NCI-H526 (cell line): ENCODE measurements at places on chromosomes 4 and X.
A peak's percentile ranks its signal among the peaks of the same experiment; 100 is the strongest.

GRCh38 chr4:81491943-81492342 lies 20.2 kb upstream of the RASGEF1B start:
- DNase-seq, result no peak

DNA sequence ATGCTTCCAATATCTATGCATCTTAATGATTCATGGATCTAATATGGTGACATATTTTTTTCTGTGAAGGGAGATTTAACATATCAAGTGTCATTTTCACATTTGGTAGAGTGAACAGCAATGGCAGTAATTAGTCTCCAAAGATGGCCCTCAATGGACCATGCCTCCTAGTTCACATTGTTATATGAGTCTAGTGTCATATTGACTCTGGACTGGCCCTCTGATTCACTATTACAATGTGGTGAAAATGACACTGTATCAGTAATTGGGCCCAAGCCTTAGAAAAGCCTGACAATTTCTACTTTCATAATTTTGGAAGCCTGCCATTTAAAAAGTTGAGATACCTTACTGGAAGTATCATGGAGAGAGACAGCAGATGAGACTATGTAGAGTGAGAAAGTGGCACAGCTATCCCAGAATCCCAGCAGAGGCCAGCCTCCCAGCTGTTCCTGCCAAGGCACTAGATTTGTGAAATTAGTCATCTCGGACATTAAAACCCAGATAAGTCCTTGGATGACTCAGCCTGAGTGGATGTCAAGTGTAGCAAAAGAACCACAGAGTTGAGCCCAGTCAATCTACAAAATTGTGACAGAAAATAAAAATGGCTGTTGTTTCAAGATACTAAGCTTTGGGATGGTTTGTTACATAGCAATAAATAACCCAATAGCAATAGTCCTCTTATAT lies 68.4 kb downstream of the ARHGEF38 start:
- no peak for DNase-seq

DNA sequence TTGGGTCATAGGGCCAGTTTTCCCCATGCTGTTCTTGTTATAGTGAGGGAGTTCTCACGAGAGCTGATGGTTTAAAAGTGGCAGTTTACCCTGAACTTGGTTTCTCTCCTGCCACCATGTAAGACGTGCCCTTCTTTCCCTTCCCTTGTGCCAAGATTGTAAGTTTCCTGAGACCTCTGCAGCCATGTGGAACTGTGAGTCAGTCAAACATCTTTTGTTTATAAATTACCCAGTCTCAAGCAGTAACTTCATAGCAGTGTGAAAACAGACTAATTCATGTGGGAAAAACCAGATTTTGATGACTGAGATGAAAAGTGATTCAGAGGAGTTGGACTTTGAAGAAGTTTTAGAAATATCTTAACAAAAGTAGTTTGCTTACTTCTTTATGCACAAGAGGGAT lies 101.4 kb downstream of the ARHGAP10 start:
- no peak for DNase-seq

DNA sequence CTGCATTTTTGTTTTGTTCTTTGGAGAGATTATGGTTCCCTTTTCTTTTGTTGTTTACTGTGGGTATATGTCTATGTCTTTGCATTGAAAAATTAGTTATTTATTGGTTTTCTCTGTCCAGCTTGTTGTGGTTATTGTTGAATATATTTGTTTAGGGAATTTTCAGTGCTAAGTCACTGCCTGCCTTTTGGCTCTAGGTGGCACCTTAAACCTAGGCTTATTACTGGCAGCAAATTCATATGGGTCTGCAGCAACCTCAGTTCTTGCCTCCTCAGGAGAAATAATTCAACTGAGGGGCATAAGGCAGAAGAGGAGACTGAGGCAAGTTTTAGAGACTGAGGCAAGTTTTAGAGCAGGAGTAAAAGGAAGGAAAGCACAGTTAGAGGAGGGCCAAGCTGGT lies 1157.3 kb upstream of the AGA start:
- DNase-seq, result no peak

- no peak for DNase-seq
Measured at GRCh38 chr4:186019269-186019668, 49.7 kb upstream of the TLR3 start.

DNA sequence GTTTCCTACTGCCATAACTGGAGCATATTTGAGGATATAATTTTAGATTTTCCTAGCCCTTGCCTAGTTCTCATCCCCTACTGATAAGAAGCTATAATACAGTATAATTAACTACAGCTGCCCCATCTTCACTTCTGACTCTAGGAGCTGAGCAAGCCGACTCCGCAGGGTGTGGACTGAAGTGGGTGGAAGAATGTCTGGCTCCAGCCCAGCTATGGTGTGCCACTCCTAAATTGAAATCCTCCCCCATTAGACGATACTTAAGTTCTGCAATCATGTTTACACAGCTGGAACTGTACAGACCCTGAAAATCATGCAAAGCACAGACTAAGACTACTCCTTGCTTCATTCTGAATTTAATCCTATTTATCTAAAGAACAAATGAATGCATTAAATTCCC lies 93.1 kb downstream of the PCDH19 start:
- no peak for DNase-seq

- no peak for DNase-seq
Measured at GRCh38 chrX:57083143-57083542, 38.2 kb downstream of the SPIN2B start.

- DNase-seq, result peak; percentile 27
Measured at GRCh38 chrX:2781226-2781571, 29.4 kb downstream of the XG start.

DNA sequence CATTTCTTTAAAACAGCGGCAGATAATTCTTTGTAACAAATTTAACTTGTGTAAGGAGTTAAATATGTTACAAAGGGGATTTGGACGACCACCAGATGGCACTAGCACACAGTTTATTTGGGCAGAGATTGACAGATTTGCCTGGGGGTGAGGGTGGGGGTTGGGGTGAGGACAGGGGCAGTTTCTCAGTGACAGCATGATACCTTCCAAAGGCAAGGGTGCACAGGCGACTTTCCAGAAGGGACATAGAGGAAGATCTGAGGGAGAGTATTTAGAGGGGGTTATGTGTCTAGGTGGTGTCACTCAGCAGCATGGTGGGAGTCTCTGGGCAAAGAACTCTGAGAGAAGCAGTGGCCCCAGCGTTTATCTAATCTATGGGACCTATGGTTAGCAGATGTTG lies 9.6 kb upstream of the TMA16 start:
- peak; percentile 43 for DNase-seq

GRCh38 chr4:121908346-121908745 lies 38.1 kb upstream of the BBS7 start:
- DNase-seq, result no peak

GRCh38 chrX:9582956-9583355 lies 118.1 kb downstream of the TBL1X start:
- no peak for DNase-seq

- no peak for DNase-seq
Measured at GRCh38 chr4:52780617-52781354, 29.6 kb upstream of the ERVMER34-1 start.

DNA sequence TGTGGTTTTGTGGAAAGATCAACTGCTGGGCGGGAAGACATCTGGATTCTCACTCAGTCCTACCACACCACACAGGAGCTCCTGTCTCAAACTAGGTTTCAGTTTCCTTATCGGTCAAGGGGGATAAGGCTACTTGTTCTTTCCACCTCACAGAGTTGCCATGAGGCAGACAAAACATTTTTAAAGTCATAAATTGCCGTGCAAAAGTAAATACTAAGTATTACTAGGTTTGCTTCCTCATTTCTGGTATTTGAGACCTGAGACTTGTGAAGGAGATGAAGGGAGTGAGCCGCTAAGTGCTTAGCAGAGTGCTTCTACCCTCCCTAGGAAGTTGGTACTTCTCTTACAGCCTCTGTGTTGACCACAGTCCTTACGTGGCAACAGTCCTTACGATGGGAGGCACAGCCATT lies 1.5 kb downstream of the LAP3 start:
- DNase-seq, result no peak

DNA sequence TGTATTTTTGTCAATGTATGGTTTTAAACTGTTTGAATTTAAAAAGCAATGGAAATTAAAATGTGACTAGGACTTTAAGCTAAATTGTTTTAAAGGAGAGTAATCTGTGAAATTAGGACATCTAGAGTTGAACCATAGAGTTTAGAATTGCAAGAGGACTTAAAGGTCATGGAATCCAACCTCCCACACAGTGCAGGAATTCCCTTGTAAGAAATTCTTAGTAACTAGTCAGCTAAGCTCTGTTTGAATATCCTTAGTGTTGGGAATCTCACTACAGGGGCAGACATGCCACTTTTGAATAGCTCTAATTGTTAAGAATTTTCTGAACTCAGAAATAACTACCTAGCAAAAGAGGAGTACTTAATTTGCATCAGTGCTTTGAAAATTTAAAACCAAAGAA lies 292.9 kb downstream of the IL1RAPL1 start:
- DNase-seq, result no peak

- DNase-seq, result no peak
Measured at GRCh38 chr4:651884-652642, 22.0 kb downstream of the ATP5ME start.

DNA sequence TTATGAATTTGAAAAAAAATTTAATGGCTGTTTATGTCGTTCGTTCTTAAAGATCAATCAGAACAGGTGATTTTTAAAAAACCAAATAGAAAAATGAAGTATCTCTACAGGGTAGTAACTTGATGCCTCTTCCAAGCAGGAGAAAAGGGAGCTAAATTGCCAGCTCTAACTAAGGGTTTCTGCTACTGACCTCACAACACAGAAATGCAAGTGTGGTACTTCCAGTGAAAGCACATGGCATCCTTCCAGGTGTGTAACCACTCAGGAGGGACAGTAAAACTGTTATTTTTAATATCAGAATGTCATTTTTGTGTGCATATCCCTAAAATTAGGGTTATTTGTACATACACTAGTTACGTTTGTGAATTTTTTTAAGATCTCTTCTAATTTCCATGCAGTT lies 116.8 kb upstream of the ZCCHC13 start:
- DNase-seq, result no peak

DNA sequence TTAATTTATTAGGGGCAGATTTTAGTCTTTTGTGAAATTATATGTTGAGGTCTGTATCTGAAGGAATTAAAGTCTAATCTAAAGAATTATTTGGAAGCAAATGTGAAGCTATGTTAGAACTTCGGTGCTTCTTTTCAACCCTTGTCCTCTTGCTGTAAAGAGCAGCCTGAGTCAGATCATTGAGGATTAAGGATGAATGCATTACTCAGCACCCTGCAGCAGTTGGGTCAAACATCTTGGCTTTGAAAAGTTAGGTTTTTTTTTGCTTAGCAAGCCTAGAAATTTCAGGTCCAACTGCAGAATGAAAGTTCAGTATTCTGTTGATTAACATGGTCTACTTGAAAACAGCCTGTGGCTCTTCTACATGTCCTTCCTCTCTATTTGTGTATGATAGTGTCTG lies 57.6 kb downstream of the SLC4A4 start:
- DNase-seq, result no peak

- no peak for DNase-seq
Measured at GRCh38 chr4:105550641-105551040, 1.8 kb upstream of the ARHGEF38 start.

DNA sequence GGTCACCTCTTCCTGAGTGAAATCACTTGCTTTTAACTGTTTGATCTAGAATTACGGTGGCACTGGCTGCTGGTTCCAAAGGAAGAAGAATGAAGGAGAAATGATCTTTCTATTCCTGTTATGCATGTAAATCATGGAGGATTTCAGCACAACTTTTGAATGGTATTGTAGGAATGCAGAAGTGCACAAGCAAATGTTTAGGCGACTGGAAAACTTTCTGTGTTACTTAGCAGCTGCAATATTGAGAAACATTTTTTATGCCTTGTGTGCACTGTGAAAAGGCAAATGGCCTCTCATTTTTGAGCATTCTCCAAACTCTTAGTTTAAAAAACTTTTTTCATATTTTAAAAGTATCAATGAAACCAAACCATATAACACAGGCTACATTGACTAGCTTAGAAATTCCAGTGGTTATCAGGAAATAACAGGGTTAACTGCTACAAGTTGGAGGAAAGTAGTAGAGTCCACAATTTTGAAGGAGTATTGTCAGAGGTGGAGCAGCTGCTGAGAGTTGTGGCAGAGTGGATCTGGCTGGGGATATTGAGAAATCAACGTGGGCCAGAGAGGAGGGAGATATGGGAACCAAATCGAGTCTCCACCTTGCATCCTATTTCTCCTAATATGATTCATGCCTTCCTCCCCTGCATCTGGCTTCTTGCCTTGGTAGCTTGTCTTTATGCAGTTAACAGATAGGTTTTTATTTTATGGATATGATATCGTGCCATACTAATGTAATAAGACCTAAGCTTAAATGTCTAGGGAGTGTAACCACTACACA lies 32.0 kb upstream of the FHL1 start:
- no peak for DNase-seq

GRCh38 chr4:65391814-65392213 lies 278.5 kb downstream of the EPHA5 start:
- no peak for DNase-seq

DNA sequence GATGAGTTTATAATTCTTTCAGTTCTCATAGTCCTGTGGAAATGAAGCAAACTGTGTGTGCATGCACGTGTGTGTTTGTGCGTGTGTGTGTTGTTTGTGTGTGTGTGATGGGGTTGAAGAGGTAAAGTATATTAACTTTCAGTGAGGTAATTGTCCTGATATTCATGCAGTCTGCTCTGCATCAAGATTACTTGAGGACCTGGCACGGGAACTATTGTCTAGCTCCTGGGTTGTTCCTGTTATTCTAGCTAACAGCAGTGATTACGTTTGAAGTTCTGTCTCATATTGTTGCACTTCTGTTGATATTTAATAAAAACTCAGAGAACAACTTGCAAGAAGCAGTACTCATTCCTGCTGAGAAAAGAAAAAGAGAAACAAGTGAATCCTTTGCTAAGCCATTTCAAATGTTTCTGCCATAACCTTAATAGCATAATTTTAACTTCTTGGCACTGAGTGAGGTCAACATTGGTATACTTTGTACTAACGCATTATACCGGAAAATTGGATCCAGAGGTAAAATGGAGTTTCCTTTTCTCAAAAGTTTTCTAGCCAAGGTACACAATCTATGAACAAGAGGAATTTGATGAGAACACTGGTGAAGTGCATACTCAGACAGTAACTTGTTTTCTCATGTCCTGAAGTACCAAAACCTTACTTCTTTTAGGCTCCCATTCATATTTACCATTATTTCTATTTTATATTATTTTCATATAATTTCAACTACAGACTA lies 113.2 kb downstream of the SPCS3 start:
- no peak for DNase-seq

- no peak for DNase-seq
Measured at GRCh38 chr4:149965206-149965605, 113.0 kb upstream of the DCLK2 start.

GRCh38 chr4:155966731-155967395 lies 13.2 kb upstream of the CTSO start:
- DNase-seq, result no peak

- DNase-seq, result no peak
Measured at GRCh38 chr4:173777921-173778320, 247.9 kb upstream of the HAND2 start.

DNA sequence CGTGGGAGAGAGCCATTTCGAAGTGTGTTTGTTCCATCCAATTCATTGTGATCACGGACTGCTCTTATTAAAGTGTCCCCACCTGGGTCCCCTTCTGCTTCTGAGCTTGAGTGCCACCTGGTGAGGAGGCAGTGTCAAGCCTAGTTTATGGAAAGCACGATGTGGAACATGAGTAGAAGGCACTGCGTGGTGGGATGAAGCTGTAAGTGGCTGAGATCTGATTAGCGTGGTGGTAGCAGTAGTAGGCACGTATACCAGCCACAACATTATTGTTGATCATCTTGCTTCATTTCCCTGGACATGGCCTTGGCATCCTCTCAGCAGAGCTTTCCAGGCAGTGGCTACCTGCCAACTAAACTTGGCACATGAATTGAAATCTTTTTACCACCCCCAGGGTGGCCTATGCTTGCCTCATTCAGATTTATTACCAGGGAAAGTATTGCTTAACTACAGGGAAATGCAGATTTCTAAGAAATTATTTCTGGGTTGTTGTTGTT lies 46.4 kb downstream of the GPAT3 start:
- peak; percentile 14 for DNase-seq
